Activated CD8-positive, alpha-beta memory T cell treated with anti-CD3 and anti-CD28 coated beads, Interleukin-2, amount 10 ng/mL, durations not matched to agents 7 days and 5 days (primary cell): ENCODE measurements at places on chromosomes 12 and 14.

GRCh38 chr12:20863056-20863455, 52.6 kb downstream of the SLCO1B3 start:
- DNase-seq = no peak

DNA sequence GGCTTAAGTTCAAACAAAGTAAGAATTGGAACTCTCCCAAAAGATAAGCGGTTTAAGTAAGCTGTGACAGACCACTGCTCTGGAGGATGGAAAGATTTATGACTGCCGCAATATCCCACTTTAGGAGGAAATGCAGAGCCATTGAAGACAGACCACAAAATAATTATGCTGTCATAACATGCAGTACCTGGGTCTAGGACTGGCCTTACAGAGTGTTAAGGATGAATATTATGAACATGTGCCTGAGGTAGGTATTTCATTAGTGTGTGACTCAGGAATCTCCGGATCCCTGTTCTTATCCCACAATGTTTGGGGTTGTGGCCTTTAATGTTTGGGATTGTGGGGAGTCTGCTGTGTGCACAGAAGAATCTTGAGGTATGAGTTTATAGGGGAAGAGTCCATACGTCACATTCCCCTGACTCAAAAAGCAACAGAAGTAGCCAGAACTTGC, 114.9 kb downstream of the SAMD4A start:
- no peak for DNase-seq

- DNase-seq = no peak
These were observed 21.3 kb downstream of the DCAF4 start for GRCh38 chr14:72947366-72948160.

GRCh38 chr12:67827820-67828383, 161.3 kb upstream of the IFNG-AS1 start:
- DNase-seq = peak; percentile 54

GRCh38 chr12:91975891-91976290, 169.8 kb downstream of the BTG1 start:
- DNase-seq = no peak

DNA sequence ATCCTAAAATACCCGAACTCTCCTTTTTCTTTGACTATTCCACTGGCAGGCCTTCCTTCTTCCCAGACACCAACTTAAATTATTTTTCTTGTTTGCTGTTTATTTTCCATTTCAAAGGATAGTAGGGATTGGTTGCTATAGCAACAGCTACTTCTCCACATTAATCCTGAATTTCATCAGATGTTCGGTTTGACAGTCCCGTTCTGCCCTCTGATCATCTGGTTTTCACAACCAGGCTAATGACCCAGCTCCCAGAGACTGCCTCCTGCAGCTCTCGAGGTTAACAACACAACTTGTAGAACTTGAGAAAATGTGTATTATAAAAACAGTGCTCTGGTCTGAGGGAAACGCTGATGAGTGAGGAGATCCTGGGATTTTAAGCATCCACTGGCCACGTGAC, 45.5 kb downstream of the NUAK1 start:
- no peak for DNase-seq

GRCh38 chr14:86646696-86647690, 1117.0 kb downstream of the FLRT2 start:
- no peak for DNase-seq

GRCh38 chr12:74626397-74626796, 88.8 kb downstream of the ATXN7L3B start:
- DNase-seq = no peak

DNA sequence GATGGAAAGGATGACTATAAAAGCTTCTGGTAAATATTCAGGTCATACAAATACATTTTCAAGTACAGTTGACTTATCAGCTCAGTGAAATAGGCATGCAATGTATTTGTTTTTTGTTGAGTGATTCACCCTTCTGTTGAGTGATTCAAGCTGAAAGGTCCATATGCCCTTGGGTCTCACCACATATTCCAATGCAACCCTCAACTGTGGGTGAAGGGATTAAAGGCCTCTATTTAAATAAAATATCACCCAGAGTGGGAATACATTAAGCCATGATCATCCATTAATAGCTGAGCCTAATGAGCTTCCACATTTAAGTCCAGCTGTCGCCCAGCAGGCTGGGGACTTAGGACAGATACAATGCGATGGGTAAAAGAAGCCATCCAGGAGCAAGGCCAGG, 120.2 kb downstream of the CRACR2A start:
- DNase-seq = no peak

- no peak for DNase-seq
These were observed 92.9 kb downstream of the ATP23 start for GRCh38 chr12:58034311-58034710.

DNA sequence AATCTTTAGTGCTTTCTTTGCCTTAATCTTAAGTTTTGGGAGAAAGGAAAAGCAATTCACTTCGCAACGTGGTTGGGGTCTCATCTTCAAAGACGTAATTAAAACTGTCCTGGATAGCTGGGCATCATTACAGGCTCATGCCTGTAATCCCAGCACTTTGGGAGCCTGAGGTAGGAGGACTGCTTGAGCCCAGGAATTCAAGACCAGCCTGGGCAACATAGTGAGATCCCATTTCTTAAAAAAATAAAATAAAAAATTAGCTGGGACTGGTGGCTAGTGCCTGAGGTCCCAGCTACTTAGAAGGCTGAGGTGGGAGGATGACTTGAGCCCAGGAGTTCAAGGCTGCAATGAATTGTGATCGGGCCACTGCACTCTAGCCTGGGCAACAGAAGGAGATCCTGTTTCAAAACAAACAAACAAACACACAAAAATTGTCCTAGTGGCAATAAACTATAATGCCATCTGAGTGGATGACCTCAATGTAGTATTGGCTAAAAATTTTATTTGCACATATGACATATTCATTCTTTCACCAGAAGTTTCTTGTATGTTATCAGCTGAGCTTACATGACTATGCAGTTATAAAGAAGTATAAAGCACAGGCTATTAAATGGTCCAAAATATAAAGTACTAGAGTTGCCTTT, 1.6 kb upstream of the MNAT1 start:
- DNase-seq = no peak

DNA sequence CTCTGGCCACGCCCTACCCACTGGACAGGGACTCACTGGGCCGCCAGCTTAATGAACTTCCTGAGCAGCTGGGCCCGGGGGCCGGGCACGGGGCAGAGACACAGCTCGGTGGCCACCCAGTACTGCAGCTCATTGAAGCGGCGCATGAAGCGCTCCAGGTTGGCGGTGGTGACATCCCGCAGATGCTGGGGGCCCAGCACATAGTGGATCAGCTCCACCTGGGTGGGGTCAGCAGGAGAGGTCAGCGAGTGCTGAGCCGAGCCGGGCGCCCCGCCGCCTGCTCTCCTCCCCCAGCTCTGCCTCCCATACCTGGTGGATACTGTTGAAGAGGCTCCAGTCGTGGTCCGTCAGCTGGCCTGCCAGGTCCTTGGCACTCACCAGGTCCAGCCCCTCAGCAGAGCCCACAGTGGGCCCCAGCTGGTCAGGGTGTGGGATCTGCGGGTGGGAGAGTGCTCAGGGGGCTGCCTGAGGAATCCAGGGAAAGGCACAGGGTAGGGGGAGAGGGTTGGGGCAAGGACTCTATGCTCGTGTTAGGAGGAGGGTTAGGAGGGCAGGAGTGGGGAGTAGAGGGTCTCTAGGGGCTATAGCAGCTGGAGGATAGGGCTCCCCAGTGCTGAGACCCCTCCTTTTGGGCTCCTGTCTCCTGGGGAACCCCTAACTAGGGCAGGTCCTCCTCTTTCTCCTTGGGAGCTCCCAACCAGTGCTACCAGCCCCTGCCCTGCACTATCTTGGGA, 15.5 kb upstream of the ENDOU start:
- no peak for DNase-seq

DNA sequence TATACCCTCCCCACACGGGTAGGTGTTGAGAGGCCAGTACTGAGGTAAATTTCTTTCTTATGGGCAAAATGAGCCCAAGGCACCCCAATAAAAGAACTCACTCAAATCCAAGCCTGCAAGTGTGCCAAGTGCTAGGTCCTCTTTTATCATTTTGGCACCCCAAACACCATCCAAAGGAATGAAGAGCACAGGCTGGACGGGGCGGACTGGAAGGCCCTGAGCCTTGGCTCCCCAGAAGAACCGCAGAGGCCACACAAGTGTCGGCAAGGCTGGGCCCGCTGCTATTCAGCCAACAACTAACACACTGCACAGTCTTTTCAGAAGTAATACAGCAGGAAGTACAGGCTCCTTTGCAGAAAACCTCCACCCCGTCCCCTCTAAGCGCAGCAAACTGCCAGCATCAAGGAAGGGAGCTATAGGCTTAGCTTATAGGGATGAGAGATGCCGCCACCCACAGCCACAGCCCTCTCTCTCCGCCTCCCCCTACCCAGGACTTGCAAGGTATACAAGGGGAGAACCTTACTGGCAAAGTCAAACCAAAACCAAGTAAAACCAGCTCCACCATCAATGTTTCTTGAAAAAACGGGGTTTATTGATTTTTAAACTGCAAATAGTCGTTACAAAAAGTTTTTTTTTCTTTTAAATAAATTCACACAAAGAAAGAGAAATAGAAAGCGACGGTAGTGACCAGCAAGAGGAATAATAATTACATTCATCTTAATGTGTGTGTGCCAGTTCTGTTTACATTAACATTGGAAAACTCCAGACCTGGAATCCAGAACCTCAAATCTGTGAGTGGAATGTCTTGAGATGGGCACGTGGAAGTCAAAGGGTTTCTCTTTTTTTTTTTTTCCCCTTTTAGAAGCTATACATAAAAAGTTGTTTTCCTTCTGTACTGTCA, 5.5 kb downstream of the ZFP36L1 start:
- DNase-seq = peak; percentile 75

DNA sequence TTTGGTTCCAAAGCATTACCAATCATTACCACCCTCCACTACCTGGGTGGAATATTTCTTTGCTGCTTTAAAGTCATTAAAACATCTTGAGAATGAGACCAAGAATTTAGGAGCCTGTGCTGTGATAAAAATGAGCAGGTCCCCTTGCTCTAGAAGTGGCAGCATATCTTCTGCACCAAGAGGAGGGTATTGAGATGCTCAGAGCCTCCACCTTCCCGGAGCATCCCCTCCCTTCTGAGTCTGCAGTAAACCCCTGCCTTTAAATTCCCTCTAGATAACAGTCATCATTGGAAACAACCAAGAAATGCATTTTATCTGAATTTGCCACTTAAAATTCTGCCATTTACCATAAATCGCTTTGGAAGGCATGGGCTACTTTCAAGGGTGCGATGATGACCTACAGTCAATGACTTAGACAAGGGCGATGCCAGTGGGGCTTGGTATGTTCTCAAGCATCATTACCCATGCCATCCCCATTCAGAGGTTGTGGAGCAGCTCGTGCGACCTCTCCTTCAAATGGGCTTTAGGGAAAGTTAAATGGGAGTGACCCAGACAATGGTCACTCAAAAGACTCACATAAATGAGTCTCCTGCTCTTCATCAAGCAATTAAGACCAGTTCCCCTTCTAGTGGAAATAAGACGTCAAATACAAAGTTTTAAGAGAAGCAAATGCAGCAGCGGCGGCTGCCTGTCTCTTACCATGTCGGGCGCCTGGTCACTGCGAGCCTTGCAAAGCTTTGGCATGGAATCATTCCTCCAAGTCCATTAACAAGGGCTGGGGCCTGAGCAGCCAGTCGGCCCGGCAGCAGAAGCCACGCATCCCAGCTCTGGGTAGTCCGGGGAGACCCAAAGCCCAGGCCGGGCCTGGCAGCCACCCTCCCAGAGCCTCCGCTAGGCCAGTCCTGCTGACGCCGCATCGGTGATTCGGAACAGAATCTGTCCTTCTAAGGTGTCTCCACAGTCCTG, 334.5 kb downstream of the TMEM121 start:
- DNase-seq = peak; percentile 29

- no peak for DNase-seq
These were observed 67.8 kb downstream of the CHGA start for GRCh38 chr14:92990456-92991430.

GRCh38 chr12:85283560-85283959, 3.5 kb downstream of the ALX1 start:
- DNase-seq = no peak

DNA sequence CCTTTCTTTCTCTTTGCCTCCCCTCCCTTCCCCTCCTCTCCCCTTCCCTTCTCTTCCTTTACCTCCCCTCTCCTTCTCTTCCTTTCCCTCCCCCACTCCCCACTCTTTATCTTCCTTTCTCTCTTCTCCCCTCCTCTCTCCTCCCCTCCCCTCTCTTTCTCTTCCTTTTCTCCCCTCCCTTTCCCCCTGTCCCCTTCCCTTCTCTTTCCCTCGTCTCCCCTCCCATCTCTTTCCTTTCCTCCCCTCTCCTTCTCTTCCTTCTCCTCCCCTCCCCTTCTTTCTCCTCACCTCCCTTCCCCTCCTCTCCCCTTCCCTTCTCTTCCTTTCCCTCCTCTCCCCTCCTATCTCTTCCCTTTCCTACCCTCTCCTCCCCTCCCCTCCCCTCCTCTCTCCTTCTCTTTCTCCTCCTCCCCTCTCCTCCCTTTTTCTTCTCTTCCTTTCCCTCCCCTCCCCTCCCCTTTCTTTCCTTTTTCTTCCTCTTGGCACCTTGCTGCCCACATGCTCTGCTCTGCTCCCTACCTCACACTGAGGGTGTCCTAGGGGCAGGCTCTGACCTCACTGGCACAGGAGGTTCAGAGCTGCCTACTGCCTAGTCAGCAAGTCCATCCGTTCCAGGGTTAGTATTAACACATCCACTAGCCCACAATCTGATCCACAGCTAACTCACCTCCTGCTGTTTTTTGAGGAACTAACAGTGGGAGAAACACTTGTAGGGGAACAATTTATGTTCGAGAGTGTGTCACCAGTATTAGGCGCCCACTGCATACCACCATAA, 101.0 kb downstream of the NUAK1 start:
- no peak for DNase-seq

DNA sequence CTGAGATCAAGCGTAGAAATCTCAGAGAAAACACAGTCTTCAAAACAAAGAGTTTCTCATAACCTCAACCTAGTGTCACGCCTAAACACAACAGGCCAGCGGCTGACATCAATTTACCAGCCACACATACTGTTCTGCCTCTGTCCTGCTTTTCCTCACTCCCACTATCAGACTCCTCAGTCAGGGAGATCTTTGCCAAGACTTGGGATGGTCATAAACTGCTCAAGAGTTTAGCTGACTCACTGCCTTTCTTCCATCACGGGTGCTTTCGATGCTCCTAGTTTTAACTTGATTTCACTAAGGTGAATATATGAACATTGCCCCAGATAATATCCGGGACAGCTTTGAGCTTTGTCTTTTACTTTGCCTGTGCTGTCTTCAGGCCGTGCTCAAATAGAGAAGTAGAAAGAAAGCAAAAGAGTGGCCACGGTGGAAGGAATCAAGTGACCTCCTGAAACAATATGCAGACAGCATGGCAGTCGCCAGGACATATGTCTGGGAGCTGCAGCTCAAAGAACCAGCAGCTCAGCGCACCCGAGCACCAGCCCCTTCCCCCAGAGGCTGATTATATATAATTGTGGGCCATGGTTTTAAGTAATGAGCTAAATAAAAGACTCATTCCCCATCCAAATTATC, 12.1 kb downstream of the MDM1 start:
- DNase-seq = no peak

DNA sequence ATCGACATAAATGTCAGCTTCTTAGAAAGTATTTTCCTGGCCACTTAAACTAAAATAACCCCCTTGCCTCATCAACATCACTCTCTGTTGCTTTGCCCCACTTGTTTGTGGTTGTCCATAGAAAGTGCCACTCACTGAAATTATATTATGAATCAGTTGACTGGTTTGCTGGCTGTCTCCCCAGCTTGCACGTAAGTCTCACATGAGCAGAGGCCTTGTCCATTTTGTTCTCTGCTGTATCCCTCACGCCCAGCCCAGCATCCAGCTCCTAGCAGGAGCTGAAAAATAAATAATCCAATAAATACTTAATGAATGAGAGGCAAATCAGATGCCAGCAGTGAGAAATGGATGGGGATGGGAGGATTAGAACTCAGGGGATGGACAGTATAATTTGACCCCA, 159.3 kb downstream of the KSR2 start:
- DNase-seq = no peak
